A549 treated with dexamethasone at 1 μM for 4 hours (cell line): ENCODE measurements at places on chromosomes 11 and 22. TPM values are rescaled to one million over a fixed set of nuclear protein-coding genes. Genes with fewer than 3 reads are reported as not detected.

The OR10D3 gene
- total RNA-seq = not detected in 5 replicates

The FXYD2 gene
- 12.8 to 19.6 TPM (median 15.6 TPM) in 5 replicates for total RNA-seq

The OR51B4 gene
- not detected in 5 replicates for total RNA-seq

The ISX gene
- not detected in 5 replicates for total RNA-seq

The HYLS1 gene
- total RNA-seq = 11.8 to 13.9 TPM (median 12.5 TPM) in 5 replicates

The CRYAB gene
- total RNA-seq = 12.4 to 28.7 TPM (median 17.0 TPM) in 5 replicates

The RASSF10 gene
- total RNA-seq = 0.54 to 1.0 TPM (median 0.75 TPM) in 5 replicates

The MMP3 gene
- total RNA-seq = 0.46 to 0.47 TPM in 2 of 5 replicates, not detected in the others

The PHF21A gene
- 8.1 to 12.8 TPM (median 10.2 TPM) in 5 replicates for total RNA-seq

The A4GALT gene
- 17.7 to 27.9 TPM (median 27.3 TPM) in 5 replicates for total RNA-seq
